ENCODE measurements at places on chromosomes 11 and 22.
A peak's percentile ranks its signal among the peaks of the same experiment; 100 is the strongest.

GRCh38 chr11:69320326-69320725 lies 26.4 kb downstream of the MYEOV start:
- DNase-seq: no peak

DNA sequence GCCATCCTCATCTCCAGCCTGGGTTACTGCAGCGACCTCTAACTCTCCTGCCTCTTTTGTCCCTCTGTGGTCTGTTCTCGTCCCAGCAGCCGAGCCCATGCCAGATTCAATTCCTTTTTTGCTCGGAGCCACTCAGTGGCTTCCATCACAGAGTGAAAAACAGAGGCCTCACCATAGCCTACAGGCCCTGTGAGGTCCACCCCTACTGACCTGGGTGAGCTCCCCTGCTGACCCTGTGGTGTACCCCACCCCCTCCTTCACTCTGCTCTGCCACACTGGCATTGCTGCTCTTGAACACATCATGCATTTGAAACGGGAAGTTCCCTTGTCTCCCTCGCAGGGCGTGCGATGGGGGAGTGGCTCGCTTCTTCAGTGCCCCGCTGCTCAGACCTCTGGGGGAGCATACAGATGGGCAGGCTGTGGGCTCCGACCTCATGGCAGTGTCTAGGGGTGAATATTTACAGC lies 2.1 kb downstream of the AIP start:
- peak; percentile 69 for DNase-seq

GRCh38 chr11:59918987-59919589 lies 19.1 kb upstream of the OOSP1 start:
- DNase-seq: peak; percentile 79

GRCh38 chr11:43497144-43497543 lies 138.4 kb downstream of the TTC17 start:
- no peak for DNase-seq

DNA sequence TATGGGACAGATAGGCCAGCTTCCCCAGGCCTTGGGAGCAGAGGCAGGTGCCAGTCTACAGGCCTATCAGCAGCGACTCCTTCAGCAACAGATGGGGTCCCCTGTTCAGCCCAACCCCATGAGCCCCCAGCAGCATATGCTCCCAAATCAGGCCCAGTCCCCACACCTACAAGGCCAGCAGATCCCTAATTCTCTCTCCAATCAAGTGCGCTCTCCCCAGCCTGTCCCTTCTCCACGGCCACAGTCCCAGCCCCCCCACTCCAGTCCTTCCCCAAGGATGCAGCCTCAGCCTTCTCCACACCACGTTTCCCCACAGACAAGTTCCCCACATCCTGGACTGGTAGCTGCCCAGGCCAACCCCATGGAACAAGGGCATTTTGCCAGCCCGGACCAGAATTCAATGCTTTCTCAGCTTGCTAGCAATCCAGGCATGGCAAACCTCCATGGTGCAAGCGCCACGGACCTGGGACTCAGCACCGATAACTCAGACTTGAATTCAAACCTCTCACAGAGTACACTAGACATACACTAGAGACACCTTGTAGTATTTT lies 26.6 kb upstream of the L3MBTL2 start:
- no peak for DNase-seq

DNA sequence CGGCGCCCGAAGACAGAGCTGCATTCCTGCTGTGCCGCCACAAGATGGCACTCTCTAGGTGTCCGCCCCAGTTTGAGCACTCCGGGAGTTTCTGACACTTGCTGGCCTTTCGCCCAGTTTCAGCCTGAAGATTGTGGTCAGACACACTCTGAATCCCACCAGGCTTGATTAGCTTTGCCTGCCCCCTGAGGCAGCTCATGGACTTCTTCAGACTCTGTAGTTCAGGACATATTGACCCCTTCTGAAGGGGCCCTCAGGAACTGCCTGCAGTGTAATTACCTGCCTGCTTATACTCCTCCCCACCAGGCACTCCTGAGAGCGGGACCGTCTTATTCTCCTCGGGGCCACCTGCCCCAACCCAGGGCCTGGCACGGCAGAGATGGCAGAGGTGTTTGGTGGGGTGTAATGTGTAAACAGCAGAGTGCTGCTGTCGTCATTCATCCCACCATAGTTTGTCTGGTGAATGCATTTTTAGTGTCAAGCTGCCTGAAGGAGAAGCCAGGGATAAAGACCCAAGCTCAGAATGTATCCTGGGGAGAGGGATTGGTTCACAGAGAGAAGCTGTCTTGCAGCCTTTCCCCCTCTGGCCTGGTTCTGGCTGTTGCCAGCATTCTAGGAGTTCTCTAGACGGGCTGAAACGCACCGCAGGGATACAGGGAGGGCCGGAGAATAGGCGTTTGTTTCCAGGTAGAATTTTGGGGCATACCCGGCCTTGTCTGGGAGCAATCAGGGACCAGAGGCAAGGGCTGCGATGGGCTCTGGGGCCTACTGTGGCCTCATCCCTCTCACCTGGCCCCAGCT lies 46.4 kb downstream of the EIF3F start:
- DNase-seq: peak; percentile 65
